ENCODE measurements at places on chromosomes 2 and 18.

DNA sequence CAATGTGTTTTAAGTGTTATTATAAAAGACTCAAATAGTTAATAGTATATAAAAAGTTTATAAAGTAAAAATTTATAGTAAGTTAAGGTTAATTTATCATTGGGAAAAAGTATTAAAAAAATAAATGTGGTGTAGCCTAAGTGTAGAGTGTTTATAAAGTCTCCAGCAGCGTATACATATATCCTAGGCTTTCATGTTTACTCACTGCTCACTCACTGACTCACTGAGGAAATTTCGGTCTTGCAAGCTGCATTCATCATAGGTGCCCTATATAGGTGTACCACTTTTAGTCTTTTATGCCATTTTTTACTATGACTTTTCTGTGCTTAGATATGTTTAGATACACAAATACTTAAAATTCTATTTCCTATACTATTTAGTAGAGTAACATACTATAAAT, 866.0 kb downstream of the CBLN2 start:
- no peak for ATAC-seq

DNA sequence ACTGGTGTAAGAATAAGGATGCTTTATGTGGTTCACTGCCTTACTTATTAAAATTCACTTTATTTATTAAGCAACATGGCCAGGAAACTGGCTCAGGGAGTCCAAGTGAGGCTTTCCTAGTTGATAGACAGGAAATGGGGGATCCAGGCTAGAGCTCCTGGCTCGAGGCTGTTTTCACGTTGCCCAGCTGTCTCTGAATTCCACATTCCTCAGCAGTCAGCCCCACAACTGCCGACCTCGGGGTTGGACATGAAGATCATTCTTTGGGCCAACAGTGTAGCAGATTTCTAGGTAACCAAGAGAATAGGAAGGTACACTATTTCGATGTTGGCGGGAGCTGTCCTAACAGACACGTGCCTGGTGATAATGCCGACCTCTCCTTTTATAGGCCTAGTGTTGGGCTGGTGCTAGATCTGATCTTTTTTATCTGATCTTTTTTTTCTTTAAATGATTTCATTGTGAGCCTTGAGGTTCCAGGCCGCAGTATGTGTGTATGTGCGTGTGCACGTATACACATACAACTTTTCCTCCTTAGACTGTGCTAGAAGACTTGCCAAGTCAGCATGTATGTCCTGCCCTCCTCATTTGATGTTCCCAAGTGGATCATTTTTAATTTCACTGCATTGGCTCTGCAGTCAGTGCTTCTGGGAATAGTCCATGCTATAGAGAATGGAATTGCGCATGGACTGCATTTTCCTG, 103.5 kb downstream of the CABLES1 start:
- ATAC-seq, result no peak

DNA sequence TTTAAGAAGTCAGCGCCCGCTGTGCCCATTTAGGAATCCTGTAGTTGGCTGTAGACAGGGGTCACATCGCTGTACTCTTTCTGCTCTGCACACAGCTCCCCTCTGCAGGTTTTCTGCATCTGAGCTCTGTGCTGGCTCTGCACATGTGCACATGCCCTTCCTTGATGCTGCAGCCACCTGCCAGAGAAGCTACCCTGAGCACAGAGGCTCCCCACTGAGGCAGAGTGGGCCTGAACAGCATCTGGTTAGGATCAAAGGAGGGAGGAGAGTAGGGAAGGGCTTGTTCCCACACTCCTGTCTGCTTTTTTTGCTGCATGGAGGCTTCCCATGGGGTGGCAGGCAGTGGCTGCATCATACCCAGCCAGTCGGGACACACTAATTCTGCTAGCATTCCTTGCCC, 238.9 kb downstream of the FHOD3 start:
- ATAC-seq, result no peak

- ATAC-seq, result no peak
Measured at GRCh38 chr2:214169281-214169680, 241.6 kb upstream of the VWC2L start.

DNA sequence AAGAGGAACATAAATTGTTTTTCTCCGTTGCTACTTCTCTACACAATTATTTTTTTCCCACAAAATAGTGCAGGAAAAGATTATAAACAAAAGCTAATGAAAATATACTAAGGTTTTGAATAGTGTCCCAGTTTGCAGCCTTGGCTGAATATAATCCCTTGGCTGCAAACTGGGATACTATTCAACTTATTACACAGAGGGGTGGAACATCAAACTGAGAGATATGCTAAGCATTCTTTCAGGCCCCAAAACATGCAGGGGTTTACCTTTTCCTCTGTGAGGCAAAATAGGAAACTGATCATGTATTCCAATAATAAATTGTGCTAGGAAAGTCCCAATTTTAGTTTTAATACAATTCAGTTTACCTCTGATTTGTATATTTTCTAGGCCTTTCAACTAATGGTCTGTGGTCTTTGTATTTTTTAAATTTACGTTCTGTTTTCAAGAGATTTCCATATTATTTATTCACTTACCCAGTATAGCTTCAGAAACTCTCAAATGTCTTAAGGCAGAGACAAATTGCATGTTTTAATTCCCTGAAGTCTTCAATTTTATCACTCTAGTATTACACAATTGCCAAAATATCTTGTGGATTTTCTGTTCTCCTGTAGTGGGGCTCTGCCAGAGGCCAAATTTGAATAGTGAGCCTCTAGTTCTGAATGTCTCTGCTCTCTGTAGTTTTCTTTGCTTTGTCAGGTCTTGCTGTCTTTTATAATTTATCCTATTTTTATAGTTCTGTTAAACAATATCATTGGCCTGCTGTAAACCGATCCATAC, 63.9 kb downstream of the PPP1R1C start:
- ATAC-seq, result peak; percentile 39

GRCh38 chr2:38301969-38302702, 74.9 kb downstream of the ATL2 start:
- no peak for ATAC-seq

DNA sequence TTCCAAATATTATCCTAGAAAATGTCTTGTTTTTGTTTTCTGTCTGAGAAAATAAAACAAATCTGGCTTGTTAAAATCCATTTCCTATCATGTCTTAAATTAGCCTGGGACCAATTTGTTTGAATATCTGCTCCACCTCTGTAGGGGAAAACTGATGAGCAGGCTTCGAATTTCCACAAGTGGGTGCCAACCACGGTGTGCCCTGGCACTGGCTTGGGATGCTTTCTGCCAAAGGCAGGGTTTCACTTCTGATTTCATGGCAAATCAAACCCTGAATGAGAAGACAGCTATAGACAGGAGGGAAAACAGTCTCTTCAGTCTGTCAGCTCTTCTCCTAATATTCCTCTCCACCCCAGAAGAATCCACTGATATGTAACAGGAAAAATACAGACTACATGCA, 33.7 kb upstream of the STAT4 start:
- ATAC-seq, result no peak

GRCh38 chr2:214536625-214537024, 125.8 kb downstream of the VWC2L start:
- no peak for ATAC-seq

GRCh38 chr2:40690525-40690924, 238.6 kb upstream of the SLC8A1 start:
- peak; percentile 75 for ATAC-seq

DNA sequence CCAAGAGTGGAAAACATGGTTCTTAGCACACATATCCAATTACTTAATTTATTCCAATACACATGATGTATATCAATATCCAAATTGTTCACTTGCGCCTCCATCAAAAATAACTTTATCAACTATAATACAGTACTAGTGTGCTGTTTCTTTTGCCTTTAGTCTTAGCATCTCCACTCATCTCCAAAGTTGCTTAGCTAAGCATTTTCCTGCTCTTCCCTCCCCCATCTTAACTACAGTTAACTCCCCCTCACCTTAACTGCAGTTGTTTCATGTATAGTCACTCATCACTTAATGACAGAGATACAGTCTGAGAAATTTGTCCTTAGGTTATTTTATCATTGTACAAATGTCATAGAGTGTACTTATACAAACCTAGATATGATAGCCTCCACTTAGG, 705.2 kb upstream of the LINC00305 start:
- ATAC-seq, result no peak
